Calu3 (cell line): ENCODE measurements at places on chromosomes 2 and 18. TPM values are rescaled to one million over a fixed set of nuclear protein-coding genes. Genes with fewer than 3 reads are reported as not detected.

Gene USP14
- total RNA-seq, result 73.2 and 74.4 TPM in 2 replicates

DNA sequence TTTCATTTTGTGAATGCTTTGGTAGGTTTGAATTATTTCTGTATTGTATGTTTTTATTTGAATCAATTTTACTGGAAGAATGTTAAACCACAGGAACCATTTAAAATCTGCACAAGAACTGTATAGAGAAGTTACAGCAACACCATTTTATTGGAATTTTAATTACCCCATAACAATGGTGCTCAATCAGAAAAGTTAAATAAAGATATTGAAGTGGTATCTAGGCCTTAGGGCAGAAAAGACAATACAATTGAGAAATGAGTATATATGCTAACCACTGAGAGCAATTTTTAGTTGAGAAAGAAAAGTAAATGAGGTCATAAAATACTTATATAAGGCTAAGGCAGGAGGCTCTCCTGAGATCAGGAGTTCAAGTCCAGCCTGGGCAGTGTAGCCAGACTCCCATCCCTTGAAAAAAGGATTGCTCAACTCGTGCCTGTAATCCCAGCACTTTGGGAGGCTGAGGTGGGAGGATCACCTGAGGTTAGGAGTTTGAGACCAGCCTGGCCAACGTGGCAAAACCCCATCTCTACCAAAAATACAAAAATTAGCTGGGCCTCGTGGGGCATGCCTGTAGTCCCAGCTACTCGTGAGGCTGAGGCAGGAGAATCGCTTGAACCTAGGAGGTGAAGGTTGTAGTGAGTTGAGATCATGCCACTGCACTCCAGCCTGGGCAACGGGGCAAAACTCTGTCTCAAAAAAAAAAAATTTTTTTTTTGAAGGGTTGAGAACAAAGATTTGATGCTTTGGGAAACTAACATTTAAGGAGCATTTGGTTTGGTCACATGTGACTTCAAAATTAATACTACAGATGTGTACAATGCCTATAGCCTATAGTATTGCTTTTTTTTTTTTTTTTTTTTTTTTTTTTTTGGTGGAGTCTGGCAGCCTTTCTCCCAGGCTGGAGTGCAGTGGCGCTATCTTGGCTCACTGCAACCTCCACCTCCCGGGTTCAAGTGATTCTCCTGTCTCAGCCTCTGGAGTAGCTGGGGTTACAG, 212.9 kb upstream of the STON1 start:
- no peak for DNase-seq

DNA sequence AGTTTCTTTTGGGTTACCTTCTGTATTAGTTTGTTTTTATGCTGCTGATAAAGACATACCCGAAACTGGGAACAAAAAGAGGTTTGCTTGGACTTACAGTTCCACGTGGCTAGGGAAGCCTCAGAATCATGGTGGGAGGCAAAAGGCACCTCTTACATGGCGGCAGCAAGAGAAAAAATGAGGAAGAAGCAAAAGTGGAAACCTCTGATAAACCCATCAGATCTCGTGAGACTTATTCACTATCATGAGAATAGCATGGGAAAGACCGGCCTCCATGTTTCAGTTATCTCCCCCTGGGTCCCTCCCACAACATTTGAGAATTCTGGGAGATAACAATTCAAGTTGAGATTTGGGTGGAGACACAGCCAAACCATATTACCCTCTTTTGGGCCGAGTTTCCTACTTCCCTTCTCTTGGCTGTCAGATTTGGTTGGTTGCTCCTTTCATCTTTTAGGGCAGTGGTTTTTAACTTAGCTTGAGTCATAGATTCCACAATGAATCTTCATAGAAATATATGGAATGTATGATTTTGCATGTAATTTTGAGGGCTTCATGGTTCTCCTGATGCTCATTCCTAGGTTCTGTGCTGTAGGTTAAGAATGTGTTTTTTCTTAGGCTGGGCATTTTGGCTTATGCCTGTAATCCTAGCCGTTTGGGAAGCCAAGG, 44.2 kb downstream of the CEP192 start:
- no peak for DNase-seq

Gene ZNF385B
- 0.57 and 0.86 TPM in 2 replicates for total RNA-seq

Gene SERPINB13
- not detected in 2 replicates for total RNA-seq

GRCh38 chr2:105387225-105387624, 11.6 kb downstream of the FHL2 start:
- no peak for DNase-seq

Gene EGR4
- total RNA-seq, result 0.68 and 0.81 TPM in 2 replicates

Gene CRYGD
- not detected in 2 replicates for total RNA-seq

DNA sequence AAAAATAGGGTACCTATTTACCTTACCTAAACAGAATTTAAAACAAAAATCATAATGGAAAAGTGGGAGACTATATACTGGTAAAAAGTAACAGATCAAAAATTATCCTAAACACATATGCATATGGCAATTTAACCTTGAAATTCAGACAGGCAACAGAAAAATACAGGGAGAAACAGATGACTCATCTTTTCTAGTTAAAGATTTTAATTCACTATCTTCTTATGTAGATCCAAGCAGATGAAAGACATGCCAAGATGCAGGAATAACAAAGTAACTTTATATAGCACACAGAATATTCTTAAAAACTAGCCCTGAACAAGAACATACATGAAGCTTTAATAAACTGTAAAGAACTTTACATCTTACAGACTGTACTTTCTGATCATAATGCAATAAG, 30.9 kb downstream of the PRPF40A start:
- DNase-seq, result no peak

DNA sequence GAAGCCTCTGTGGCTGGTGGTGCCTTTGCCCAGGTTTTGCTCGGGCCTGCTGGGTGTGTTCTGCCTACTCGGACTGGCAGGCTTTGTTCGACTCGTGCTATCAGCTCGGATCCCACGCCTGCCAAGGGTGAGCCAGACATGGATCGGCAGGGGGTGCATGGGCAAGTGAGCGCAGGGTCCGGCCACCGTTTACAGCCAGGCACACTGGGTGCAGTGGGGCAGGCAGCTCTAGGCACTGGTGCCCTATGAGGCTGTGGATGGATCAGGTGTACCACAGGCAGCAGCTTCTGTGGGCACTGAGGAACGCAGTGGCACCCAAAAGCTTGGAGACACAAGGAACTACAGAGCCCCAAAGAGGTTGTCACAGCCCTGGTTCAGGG, 25.6 kb downstream of the MARCHF7 start:
- DNase-seq, result no peak

DNA sequence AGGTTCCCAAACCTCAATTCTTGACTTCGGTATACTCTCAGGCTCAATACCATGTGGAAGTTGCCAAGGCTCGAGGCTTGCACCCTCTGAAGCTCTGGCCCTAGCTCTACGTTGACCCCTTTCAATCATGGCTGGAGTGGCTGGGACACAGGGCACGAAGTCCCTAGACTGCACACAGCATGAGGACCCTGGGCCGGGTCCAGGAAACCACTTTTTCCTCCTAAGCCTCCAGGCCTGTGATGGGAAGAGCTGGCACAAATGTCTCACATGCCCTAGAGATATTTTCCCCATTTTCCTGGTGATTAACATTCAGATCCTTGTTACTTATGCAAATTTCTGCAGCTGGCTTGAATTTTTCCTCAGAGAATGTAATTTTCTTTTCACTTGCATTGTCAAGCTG, 45.1 kb upstream of the CALCRL start:
- DNase-seq, result no peak

GRCh38 chr18:38243291-38243690, 677.7 kb upstream of the CELF4 start:
- no peak for DNase-seq

DNA sequence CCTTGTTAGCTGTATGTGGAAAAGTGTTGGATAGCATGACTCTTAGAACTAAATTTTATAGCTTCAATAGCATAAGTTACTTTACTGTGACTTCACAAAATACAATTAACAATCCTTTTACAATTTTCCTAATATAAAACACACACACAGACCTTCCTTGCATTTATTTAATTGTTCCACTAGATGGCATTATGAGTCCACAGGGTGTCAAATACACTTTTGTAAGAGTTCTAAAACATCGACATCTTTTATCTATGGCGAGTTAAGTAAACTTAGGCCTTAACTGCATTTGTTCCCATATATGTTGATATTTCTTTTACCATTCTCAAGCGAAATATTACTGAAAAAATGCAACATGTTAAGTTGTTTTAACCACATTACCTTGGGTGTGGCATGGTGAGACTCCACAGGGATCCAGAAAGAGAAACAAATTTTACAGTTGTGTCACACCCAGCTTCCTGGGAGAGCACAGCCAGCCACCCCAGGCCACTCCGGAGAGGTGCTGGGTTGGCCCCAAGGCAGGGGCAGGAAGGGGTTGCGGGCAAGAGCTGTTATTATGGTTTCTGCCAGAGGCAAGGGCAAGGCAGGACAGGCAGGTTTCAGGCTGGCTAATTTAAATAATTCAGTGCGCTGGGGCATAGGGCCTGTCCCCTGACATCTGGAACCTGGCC, 312.4 kb upstream of the MC4R start:
- no peak for DNase-seq

- no peak for DNase-seq
Measured at GRCh38 chr2:140861666-140862065, 1269.2 kb downstream of the LRP1B start.

Gene ALPP
- not detected in 2 replicates for total RNA-seq

GRCh38 chr2:128798502-128799283, 480.0 kb upstream of the HS6ST1 start:
- no peak for DNase-seq

GRCh38 chr2:174846941-174847938, 83.0 kb upstream of the CHRNA1 start:
- peak; percentile 4 for DNase-seq

Gene DSEL
- 28.0 and 32.2 TPM in 2 replicates for total RNA-seq

- no peak for DNase-seq
Measured at GRCh38 chr2:223050900-223051504, 988 bp upstream of the KCNE4 start.

GRCh38 chr18:44729631-44730101, 49.0 kb downstream of the SETBP1 start:
- DNase-seq, result no peak

GRCh38 chr2:100703213-100703612, 116.7 kb upstream of the NPAS2 start:
- no peak for DNase-seq

Gene IL36A
- total RNA-seq, result not detected in 2 replicates

Gene EIF4E2
- 67.4 and 76.6 TPM in 2 replicates for total RNA-seq
